ENCODE measurements at places on chromosomes 11 and 22.

DNA sequence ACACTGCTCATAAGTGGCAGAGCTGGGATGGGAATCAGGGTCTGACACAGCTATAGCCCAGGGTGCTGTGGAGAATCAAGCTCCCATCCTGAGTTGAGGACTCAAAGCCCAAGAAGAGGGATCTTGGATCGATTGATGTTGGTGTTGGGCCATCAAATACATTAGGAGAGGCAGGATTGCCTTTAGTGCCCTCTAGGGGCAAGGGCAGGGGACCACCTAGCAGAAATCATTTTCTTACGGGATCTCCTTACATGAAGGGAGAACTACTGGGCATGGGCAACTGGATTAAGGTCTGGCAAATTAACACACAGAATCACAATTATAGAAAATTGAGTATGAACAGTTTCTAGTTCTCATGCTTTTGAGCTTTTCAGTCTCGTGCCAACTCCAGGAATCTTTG, 24.9 kb upstream of the EMSY start:
- DNase-seq: peak; percentile 28

DNA sequence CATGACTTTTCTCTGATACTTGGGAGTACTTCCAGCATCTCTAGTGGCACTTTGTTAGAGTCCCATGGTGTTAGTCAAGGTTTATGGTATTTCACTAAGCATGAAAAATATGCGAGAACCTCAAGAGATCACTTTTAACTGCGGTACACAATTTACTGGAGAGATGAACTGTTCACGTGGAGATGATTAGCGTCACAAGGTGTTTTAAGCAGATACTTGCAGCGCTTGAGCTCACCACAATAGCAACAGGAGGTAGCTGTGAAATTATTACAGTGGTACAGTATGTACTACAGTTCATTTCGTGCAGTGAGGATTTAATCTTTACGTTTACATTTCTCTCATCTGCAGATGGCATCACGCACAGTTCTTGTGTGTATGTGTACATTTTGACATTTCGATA, 4.5 kb downstream of the PARVA start:
- no peak for DNase-seq

DNA sequence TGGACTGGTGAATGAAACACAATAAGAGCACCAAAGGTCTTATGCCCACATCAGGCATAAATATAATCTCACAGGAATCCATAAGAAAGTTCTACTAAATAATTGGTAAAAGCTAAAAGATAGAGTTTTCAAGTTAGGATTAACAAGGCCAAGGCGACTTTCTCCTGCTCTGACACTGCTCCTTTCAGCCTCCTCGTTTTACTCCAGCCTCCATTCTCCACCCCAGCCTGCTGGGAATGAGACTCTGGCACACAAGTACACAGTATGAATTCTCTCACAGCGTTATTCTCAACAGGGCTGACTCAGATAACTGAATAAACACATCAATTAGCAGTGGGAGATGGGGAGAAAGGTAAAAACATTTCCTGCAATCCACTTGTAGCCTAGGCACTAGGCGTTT, 94.9 kb downstream of the APOL5 start:
- no peak for DNase-seq

GRCh38 chr22:45421349-45422055, 8.0 kb downstream of the RIBC2 start:
- no peak for DNase-seq

- DNase-seq: peak; percentile 63
Observed at GRCh38 chr11:69013009-69013951, at the start of gene MRGPRF. MRGPRF (minus strand) TSS chr11:69013246; CDS start chr11:69009901, 3,345 bp downstream.

DNA sequence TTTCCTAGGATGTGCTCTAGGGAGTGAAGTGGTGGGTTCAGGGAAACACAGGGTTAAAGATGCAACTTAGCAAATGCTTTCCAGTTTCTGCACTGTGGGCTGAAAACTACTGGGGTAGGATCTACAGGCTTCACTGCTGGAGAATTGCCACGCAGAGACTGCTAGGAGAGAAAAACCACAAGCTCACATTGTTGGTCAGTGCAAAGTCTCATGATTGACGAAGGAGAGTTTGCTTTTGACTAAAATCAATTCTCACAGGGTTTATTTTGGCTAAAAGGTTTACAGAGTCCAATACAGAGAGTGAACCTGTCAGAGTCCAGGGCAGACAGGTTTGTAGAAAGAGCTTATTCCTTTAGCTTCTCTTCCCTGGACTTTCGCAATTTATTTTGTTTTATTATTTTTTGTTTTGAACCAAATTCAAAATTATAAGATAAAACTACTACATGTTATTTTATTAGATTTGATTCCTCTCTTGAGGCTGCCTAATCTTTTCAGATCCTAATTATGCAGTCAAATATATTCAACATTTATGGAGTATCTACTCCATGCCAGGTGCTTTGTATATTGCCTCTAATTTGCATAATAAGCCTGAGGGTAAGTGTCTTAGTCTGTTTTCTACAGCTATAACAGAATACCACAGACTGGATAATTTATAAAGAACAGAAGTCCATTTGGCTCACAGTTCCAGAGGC, 64.7 kb downstream of the MTNR1B start:
- no peak for DNase-seq

DNA sequence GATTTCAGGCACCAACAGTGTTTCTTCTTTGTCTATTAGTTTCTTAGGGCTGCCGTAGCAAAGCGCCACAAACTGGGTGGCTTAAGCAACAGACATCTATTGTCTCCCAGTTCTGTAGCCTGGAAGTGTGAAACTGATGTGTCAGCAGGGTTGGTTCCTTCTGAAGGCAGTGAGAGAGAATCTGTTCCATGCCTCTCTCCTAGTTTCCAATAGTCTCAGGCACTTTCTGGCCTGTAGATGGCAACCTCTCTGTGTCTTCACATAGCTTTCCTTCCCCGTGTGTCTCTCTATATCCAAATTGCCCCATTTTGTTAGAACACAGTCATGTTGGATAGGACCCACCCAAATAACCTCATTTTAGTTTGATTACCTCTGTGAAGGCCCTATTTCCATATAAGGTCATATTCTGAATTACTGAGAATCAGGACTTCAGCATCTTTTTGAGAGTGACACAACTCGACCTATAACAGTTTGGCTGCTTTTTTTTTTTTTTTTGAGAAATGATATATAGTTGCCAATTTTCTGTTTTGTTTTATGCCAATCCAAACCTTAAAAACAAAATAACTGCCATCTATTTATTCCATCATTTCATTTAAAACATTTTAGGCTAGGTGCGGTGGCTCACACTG, 108.2 kb downstream of the SLC36A4 start:
- peak; percentile 14 for DNase-seq

- DNase-seq: no peak
Observed at GRCh38 chr11:17593466-17594245, 46.6 kb downstream of the OTOG start.

DNA sequence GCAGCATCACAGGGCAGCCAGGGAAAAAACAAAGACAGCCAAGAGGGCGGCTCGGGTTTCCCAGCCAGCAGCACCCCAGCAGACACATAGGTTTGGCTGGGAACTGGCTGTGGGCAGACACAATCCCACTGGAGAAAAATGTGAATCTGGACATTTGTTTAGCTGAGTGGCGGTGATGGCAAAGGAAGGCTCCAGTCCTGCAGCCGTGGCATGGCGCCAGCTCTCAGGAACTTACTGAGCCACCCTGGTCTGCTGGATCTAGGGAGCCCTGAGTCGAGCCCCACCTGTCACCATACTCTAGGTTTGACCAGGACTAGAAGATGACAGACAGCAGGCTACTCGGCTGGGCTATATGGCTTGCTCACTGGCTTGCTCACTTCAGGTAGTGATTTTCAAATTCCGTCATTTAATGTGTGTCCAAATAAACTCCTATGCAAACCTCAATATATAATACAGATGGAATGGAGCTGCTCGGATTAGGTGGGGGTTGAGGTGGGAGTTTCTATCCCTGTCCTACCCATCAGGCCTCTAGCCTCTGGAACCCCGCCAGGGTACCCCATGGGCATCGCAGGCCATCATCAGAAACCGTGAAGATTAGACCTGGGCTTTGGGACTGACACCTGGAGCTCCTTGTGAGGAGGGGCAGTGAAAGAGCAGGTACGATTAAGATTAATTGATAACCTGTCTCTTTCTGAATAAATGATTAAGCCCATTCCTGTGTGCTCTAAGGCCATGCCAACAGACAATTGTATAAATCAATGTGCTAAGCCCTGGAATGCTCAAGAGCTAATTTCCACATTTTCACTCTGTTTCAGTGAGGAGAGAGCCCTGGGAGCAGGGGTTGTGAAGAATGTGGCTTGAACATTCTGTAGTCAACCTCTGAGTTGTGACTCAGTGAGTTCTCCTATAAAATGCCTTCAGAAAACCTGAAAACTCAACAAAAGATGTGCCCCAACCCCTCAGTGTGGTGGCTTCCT, 42.5 kb downstream of the GALNT18 start:
- peak; percentile 15 for DNase-seq

GRCh38 chr22:49614966-49615965, 212.4 kb downstream of the BRD1 start:
- DNase-seq: no peak

DNA sequence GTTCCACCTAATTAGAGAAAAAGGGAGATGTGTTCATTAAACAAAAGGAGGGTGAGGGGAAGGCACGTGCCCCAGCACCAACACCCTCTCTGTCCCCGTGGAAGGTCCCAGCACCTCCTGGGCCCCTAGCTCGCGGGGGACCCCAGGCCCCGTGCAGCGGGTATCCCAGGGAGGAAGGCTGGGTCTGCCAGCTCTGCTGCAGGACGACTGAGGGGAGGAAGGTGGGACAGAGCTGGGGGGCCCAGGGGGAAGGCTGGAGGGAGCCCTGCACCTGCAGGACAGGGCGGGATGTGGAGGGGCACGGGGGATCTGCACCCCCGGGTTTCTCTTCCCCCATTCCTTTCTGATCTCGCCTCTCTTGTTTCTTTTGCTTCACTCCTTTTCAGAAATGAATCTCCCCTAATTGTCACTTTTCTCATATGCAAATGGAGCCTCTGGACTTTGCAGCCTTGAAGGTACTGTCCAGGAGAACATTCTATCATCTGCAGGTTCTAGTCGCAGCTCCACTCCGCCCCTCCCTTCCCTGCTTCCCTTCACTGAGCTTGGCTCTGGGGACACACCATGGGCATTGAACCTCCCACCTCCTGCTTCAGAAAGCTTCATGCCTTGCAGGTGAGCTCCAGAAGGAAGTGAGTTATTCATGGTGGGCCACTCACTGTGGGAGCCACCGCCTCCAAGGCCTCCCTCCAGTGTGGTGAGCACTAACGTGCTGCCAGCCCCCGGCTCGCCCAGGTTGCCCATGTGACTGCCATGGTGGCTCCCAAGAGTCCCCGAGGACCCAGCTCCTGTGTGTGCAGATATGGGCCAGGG, 111.0 kb downstream of the ST3GAL4 start:
- DNase-seq: no peak

DNA sequence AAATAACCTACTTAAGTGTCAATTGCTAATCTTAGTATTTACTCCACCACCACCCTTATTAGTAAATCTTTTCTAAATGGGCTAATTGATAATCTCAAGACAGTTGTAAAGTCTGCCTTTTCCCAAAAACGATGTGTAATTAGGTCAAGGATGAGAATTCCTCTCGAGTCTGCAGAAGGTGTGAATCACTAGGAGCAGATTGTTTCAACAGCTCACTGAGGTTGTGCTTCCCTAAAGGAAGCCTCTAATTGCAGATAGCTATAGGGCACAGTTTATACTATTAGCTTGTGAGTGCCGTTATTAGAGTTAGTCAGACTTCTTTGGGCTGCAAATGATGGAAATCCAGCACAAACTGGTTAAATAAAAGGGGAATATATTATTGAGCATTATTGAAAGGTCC, 84.9 kb downstream of the C11orf91 start:
- DNase-seq: no peak

DNA sequence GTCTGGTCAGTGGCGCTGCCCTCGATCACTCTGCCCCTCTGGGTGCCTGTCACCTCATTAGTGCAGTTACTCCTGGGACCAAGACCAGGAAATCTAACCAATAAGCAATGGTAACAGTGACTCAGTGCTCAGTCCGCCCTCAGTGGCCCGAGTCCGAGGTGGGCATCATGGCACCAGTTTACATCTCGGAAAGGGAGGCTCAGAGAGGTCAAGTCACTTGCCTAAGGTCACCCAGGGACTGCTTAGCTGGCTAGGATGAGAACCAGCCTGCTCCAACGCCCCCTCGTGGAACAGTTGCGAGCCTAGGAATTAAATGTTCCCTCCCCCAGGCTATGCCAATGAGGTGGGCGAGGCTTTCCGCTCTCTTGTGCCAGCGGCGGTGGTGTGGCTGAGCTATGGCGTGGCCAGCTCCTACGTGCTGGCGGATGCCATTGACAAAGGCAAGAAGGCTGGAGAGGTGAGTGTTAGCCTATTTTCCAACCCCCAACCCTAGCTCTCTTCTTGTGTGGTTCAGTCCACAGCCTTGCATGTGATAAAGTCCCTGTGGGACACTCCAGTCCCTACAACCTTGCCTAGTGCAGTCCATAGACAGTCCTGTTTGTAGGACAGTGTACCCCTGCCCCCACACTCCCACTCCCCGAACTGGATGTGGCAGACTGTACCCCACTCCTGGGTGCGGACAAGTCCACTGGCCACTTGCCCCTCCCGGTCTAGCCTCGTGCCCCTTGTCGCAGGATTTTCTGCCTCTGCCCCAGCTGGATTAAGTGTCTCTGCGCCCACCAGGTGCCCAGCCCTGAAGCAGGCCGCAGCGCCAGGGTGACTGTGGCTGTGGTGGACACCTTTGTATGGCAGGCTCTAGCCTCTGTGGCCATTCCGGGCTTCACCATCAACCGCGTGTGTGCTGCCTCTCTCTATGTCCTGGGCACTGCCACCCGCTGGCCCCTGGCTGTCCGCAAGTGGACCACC, 1.1 kb downstream of the MTFP1 start:
- peak; percentile 85 for DNase-seq

- peak; percentile 3 for DNase-seq
Observed at GRCh38 chr11:89293965-89294679, 116.4 kb downstream of the TYR start.

- DNase-seq: no peak
Observed at GRCh38 chr11:75333022-75333806, 18.2 kb downstream of the ARRB1 start.

DNA sequence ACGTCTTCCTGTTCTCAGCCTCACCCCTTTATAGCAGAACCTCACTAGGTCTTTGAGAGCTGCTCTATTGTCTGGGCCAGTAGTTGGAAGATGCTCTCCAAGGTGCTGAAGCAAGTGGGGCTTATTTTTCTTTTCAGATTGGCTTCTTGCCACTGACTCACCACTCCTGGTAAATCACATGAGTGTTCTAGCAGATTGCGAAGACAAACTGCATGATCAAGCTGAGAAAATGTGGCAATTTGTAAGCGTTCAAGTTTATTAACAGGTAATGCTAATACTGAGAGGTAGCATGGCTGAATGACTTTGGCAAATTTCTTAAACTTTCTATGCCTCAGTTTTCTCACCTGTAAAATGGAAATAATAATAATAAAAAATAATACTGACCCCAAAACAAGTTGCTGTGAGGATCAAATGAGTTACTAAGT, 59.2 kb downstream of the CACNG2 start:
- DNase-seq: no peak

GRCh38 chr11:117601006-117601708, 195.9 kb downstream of the DSCAML1 start:
- DNase-seq: no peak

- no peak for DNase-seq
Observed at GRCh38 chr11:134752526-134752925, 340.5 kb upstream of the B3GAT1 start.
